Progenitor cell of endocrine pancreas (in vitro differentiated cells): ENCODE measurements at places on chromosomes 1 and 21.

DNA sequence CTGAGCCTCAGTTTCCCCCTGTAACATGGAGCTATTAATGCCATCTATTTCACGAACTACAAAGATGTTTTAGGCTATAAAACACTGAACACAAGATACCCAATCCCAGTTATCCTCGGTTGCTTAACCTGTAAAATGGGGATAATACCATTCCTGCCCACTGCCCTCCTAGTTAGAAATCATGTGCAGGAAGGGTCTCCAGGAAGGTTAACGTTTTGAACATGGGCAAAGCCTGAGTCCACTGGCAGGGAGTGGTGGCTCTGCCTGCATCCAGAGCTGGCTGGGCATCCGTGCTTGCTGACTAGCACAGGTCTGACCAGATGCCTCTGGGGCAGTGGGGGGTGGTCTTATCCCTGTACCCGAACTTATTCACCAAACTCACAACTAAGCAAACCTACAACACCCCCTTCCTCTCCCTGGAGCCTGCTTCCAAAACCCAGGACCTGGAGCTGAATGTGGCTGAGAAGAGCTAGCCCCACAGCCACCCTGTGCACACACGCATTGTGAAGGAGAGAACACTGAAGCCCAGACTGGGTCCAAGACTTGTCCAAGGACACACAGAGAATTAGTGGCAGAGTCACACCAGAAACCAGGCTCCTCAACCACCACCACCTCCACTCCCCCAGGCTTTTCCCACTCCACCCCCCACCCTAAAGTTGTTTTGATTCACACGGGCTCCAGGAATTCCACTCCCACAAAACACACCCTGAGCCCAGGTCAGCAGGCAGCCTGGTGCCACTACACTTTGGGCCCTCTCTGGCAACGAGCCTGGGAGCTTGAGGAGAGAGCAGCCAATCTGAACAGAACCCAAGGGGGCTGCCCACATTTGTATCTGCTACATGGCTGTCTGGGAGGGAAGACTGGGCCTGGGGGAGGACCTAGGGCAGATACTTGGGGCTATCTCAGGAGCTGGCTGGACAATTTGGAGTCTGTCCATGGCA is 1.6 kb downstream of the E2F2 start:
- H3K4me3 ChIP-seq = peak overlapping the region; percentile 68
- no peak for DNase-seq
- no peaks in the 10 kb centered on the region for H3K36me3 ChIP-seq
- no peak overlapping the region for H3K27ac ChIP-seq
- H3K27me3 ChIP-seq = peaks cover 11% of the 10 kb centered on the region

DNA sequence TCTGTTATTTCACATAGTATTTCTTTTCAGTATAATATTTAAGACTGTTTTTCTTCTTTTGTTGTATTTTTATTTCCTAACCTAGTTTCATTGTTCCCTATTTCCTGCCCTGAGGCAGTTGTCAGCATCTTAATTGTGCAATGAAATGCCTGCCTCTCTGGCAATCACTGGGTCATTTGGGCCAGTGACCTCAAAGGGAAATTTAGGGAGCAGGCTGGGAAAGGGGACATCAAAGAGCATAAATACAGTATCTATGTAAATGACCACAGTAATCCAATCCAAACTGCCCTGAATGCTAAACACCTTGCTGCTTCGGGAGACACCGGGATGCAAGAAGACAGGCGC is 147.8 kb downstream of the TLR5 start:
- H3K27me3 ChIP-seq = no peaks in the 10 kb centered on the region
- DNase-seq = no peak
- peak overlapping the region; percentile 19 for H3K27ac ChIP-seq

- H3K27me3 ChIP-seq = peaks cover 8% of the 10 kb centered on the region
- H3K27ac ChIP-seq = no peak overlapping the region
- DNase-seq = no peak
- H3K36me3 ChIP-seq = no peaks in the 10 kb centered on the region
- no peak overlapping the region for H3K4me3 ChIP-seq
Observed at GRCh38 chr1:220706480-220706879, 16.3 kb downstream of the C1orf115 start.

GRCh38 chr21:41868062-41868710 is 11.0 kb downstream of the PRDM15 start:
- H3K4me3 ChIP-seq = no peak overlapping the region
- H3K27ac ChIP-seq = no peak overlapping the region
- H3K27me3 ChIP-seq = no peaks in the 10 kb centered on the region
- H3K4me1 ChIP-seq = peaks cover 6% of the 10 kb centered on the region
- H3K36me3 ChIP-seq = no peaks in the 10 kb centered on the region

GRCh38 chr1:147522775-147523174 is 18.5 kb upstream of the BCL9 start:
- H3K27me3 ChIP-seq = peaks cover 12% of the 10 kb centered on the region
- H3K4me3 ChIP-seq = no peak overlapping the region
- no peaks in the 10 kb centered on the region for H3K4me1 ChIP-seq
- no peak for DNase-seq
- H3K27ac ChIP-seq = no peak overlapping the region

GRCh38 chr1:79190074-79190473 is 183.5 kb upstream of the ADGRL4 start:
- H3K27ac ChIP-seq = no peak overlapping the region
- H3K36me3 ChIP-seq = no peaks in the 10 kb centered on the region
- no peaks in the 10 kb centered on the region for H3K27me3 ChIP-seq
- peaks cover 4% of the 10 kb centered on the region for H3K4me1 ChIP-seq

- H3K4me1 ChIP-seq = peaks cover 16% of the 10 kb centered on the region
- H3K4me3 ChIP-seq = peak overlapping the region; percentile 45
- peaks cover 12% of the 10 kb centered on the region for H3K27me3 ChIP-seq
- no peaks in the 10 kb centered on the region for H3K36me3 ChIP-seq
- DNase-seq = no peak
- peak overlapping the region; percentile 11 for H3K27ac ChIP-seq
Observed at GRCh38 chr1:1895060-1895418, 4.2 kb upstream of the GNB1 start.

DNA sequence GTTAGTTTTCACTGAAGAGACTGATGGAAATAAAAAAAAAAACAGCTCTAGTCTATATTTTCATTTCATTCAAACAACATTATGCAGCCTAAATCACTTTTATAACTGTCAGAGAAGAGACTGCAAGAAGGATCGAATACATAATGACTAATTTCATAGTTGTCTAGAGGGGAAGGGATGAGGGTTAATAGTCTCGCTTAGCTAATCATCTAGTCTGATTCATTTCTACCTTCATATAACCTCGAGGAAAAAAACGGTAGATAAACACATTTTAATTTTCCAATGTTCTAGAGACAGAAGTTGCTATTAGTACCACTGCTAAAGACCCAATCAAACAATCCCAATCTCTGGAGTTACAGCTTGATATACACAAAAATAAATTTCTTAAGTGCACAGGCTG is 3.5 kb downstream of the FUBP1 start:
- no peaks in the 10 kb centered on the region for H3K27me3 ChIP-seq
- H3K4me3 ChIP-seq = no peak overlapping the region
- peaks cover 23% of the 10 kb centered on the region for H3K36me3 ChIP-seq
- no peak for DNase-seq

- no peak overlapping the region for H3K4me3 ChIP-seq
- H3K27me3 ChIP-seq = peaks cover 8% of the 10 kb centered on the region
- H3K4me1 ChIP-seq = no peaks in the 10 kb centered on the region
- no peak for DNase-seq
- no peaks in the 10 kb centered on the region for H3K36me3 ChIP-seq
Observed at GRCh38 chr1:53639996-53640700, 98.8 kb downstream of the GLIS1 start.

DNA sequence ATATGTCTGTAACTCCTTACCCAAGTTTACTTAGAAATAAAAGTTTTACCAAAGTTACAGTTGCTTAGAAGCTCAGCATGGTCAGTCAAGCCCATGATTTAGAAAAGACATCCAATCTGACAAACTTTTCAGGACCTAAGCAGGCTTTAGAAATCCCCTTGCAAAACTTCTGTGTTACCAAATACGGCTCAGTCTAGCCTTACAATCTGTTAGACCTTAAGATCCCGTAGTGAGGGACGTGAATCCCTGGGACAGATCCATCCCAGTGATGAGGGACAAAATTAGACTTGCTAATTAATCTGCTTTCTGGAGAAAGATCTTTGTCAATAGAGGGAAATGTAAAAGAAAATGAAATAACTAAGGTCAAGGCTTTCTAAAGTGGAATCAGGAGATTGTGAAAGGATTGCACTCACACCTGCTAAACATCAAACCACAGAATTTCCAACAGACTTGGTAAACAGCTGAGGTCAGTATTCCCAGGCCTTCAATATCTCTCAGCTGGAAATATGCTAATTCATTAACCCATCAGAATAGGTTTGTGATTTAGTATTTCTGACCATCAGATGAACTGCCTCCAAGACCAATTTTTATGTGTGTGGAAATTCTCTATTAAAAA is 375.3 kb downstream of the DUSP10 start:
- DNase-seq = no peak
- peaks cover 18% of the 10 kb centered on the region for H3K4me1 ChIP-seq
- no peak overlapping the region for H3K27ac ChIP-seq
- H3K36me3 ChIP-seq = no peaks in the 10 kb centered on the region
- H3K4me3 ChIP-seq = no peak overlapping the region

- no peak for DNase-seq
- H3K4me1 ChIP-seq = no peaks in the 10 kb centered on the region
- no peaks in the 10 kb centered on the region for H3K27me3 ChIP-seq
- no peak overlapping the region for H3K27ac ChIP-seq
Observed at GRCh38 chr1:54212872-54213271, 12.9 kb downstream of the MRPL37 start.

GRCh38 chr1:221022331-221022730 is 143.1 kb downstream of the HLX start:
- no peak for DNase-seq
- H3K27ac ChIP-seq = no peak overlapping the region
- no peak overlapping the region for H3K4me3 ChIP-seq
- no peaks in the 10 kb centered on the region for H3K36me3 ChIP-seq

DNA sequence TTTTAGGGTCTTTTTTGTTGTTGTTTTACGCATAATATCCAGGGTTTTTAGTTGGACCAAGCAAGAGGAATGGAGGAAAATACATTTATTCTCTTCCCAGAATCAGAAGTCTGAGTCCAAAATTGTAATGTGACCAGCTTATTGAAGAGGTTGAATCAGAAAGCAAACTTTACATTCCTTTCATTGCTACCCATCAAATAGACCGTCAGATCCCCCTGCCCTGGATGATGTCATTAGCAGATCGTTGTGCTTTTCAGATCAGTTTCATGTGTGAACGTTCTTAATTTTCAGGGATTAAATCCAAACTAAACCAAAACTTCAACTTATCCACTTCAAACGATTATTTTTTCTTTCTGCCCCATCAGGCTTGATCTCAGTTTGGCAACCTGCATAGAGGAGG is 85.7 kb upstream of the NGF start:
- no peaks in the 10 kb centered on the region for H3K36me3 ChIP-seq
- H3K4me3 ChIP-seq = no peak overlapping the region
- no peak overlapping the region for H3K27ac ChIP-seq
- peaks cover 2% of the 10 kb centered on the region for H3K27me3 ChIP-seq

DNA sequence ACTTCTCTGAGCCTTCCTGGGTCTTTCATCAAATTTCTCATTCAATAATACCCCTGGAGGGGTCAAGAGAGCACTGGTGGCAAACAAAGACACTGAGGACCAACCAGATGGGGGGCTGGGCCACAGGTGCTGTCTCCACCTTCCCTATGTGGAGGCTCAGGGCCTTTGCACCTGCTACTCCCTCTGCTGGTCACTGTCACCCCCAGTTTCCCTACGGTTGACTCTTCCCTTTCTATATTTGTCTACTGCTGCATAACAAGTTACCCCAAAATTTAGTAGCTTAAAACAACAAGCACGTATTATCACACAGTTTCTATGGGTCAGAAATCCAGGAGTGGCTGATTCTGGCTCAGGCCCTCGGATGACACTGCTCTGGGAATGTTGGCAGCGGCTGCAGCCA is 138.8 kb upstream of the RUNX3 start:
- peaks cover 8% of the 10 kb centered on the region for H3K27me3 ChIP-seq
- no peak for DNase-seq
- H3K27ac ChIP-seq = no peak overlapping the region
- H3K36me3 ChIP-seq = no peaks in the 10 kb centered on the region
- no peak overlapping the region for H3K4me3 ChIP-seq

GRCh38 chr1:111967067-111967690 is 22.3 kb downstream of the KCND3 start:
- H3K4me3 ChIP-seq = no peak overlapping the region
- H3K4me1 ChIP-seq = peaks cover 2% of the 10 kb centered on the region
- no peak overlapping the region for H3K27ac ChIP-seq
- DNase-seq = no peak
- H3K36me3 ChIP-seq = no peaks in the 10 kb centered on the region

GRCh38 chr1:155983191-155984024 is 5.1 kb upstream of the ARHGEF2 start:
- H3K36me3 ChIP-seq = no peaks in the 10 kb centered on the region
- no peaks in the 10 kb centered on the region for H3K27me3 ChIP-seq
- peak overlapping the region; percentile 70 for H3K4me3 ChIP-seq
- peaks cover 33% of the 10 kb centered on the region for H3K4me1 ChIP-seq
- no peak for DNase-seq

DNA sequence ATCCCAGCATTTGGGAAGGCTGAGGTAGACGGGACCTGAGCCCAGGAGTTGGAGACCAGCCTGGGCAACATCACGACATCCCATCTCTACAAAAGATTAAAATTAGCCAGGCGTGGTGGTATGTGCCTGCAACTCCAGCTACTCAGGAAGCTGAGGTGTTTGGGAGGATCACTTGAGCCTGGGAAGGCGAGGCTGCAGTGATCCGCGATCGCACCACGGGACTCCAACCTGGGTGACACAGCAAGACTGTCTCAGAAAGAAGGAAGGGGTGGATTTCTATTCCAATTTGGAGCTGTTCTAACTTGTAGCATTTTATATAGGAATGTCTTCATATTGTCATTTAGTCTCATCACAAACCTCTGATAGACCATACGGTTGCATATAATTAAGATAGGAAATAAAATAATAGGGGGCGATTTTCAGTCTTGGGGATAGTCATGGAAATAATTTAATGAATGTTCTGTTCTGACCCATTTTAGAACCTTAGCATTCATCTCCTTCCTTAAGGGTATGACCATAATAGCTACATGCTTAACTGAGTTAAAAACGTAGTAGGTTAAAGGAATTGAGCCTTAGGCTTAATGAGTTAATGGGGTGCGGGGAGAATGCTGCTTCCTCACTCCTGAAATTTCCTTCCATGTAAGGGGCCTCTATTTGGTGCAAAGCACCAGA is 93.1 kb downstream of the ADCY10 start:
- H3K4me3 ChIP-seq = no peak overlapping the region
- H3K27me3 ChIP-seq = no peaks in the 10 kb centered on the region
- H3K27ac ChIP-seq = peak overlapping the region; percentile 71

GRCh38 chr1:91783423-91784170 is 102.4 kb downstream of the TGFBR3 start:
- H3K4me1 ChIP-seq = no peaks in the 10 kb centered on the region
- H3K4me3 ChIP-seq = no peak overlapping the region
- no peak for DNase-seq

- DNase-seq = no peak
- no peak overlapping the region for H3K27ac ChIP-seq
- H3K27me3 ChIP-seq = peaks cover 19% of the 10 kb centered on the region
Observed at GRCh38 chr21:40901691-40902090, 54.7 kb upstream of the DSCAM start.

GRCh38 chr1:89198491-89199072 is at the start of gene GBP4:
Gene GBP4 (minus strand): TSS chr1:89198942. CDS start chr1:89198834, 108 bp downstream.
- no peak for DNase-seq
- peaks cover 24% of the 10 kb centered on the region for H3K4me1 ChIP-seq
- peaks cover 12% of the 10 kb centered on the region for H3K27me3 ChIP-seq

- H3K4me1 ChIP-seq = no peaks in the 10 kb centered on the region
- H3K27ac ChIP-seq = no peak overlapping the region
- H3K4me3 ChIP-seq = no peak overlapping the region
Observed at GRCh38 chr1:18814425-18814824, 45.0 kb downstream of the TAS1R2 start.
